ENCODE measurements at places on chromosomes 3 and 15. TPM values are rescaled to one million over a fixed set of nuclear protein-coding genes. Genes with fewer than 3 reads are reported as not detected.
A peak's percentile ranks its signal among the peaks of the same experiment; 100 is the strongest.

- DNase-seq: no peak
Measured at GRCh38 chr3:43102773-43103480, 3.0 kb downstream of the POMGNT2 start.

- DNase-seq: no peak
Measured at GRCh38 chr3:25462495-25462894, 34.4 kb downstream of the RARB start.

DNA sequence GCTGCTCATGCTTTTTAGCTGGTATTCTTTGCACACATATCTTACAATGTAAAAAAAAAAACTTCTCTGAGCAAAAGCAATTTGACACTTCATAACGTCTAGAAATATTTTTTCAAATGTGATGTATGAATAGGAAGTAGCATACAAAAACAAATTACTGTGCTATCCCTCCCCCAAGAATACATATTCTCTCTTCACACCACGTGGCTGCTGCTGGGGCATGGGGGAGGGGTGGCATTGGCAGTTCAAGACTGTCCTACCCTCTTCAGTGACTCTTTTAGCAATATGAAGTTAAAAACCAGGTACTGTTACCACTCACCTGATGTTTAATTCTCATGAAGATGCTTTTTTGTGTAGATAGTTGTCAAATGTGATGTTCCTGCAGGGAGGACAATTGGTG, 85.6 kb downstream of the UBE2E2 start:
- no peak for DNase-seq

DNA sequence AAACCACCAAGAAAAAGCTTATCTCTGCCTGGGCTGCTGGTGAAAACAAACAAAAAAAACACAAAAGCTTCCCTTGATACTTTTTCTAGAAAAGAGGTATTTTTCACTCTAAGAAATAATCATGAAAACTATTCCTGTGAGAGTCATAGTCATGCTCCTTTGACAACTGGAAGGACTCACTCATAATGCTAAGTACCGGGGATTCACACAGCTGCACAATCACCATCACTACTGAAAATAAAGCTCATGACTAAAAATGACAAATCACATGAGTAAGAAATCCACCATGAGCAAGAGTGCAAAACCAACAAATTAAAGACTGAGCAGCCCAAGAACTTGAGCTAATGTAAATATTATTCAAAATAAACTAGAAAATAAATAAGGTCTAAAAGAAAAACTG, 10.6 kb upstream of the POU1F1 start:
- no peak for DNase-seq

DNA sequence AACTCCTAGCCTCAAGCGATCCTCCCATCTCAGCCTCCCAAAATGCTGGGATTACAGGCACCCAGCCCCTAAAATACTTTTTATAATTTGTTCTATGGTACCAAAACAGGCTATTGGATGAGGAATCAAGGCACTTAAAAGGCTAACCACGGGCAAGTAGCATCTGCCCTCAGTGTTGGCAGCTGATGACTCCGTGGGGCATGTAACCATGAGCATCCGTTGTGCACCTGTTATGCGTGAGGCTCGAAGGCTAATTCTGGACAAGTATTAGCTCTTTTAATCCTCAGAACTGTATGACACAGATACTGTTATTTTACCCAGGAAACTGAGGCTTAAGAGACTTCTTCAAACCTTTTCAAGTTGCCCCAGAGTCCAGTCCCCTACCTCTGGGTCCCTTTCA, 10.2 kb downstream of the WDR73 start:
- DNase-seq: no peak

DNA sequence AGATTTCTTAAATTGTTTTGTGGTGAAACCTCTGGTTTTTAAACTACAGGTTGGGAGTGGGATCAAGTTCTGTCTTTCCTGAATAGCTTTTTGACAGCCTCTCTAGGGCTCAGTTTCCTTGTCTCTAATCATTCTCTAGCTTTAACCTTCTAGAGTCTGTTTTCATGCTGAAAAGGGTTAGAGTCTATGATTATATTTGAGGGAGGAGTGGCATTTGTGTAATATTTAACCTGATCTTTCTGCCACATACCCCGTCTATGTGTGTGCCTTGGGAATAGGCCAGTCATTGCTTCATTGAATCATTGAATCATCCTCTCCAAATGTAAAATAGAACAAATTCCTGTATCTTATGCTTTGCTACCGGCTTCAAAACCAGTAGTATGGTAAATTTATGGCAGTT, 204.9 kb downstream of the KLHL25 start:
- peak; percentile 43 for DNase-seq

GRCh38 chr3:113663761-113664160, 32.7 kb downstream of the USF3 start:
- DNase-seq: no peak

DNA sequence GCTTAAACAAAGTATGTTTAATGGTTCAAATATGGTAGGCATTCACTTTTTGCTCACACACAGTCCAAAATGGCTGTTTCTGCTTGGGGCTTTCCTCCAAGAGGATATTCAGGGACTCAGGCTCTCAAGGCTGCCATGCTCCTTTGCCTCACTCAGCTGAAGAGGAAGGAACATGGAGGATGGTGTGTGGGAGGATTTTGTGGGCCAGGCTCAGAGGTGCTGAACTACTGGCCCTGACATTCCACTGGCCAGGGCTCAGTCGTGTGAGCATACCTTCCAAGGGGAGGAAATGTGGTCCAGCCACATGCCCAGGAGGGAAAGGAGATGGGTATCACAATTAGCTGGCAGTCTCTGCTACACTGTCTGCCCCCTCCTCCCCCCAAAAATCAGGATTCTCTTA, 8.7 kb downstream of the PXYLP1 start:
- DNase-seq: no peak

DNA sequence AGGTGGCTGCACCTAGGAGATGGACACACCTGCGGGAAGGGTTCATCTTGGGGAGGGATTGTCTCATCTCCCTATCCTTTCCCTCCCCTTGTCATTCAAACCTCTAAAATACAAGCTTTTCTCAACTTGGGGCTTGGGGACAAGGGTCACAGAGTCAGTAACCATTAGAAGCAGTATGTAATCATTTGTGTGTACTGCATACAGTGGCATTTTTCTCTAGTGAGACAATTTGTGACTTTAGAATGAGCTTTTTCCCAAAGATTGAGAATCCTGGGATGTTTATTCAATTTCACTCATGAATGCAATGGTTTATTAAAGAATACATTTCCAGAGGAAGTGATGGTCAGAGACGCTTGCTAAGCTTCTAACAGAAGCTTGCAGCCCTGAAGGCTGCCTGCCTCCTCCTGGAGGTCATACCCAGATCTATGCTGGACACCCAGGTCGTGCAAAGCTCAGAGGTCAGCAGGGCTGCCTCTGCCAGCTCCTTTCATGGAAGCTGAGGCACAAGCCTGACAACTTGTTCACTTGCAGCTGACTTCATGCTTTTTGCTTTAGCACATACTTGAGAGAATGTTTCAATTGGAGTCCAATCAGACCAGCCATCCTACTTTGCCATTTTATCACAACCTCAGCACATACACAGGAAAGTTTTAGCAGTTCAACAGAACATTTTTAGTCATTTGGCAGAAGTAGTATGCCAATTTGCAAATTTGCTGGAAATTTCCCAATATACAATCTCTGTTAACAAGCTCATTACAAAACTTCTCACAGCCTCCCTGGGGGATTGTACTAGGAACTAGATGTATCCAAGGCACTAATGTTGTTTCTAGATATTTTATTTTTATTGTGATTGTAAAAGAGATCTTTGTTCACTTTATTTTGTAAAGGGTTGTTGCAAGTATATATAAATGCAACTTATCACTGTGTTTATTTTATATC, 25.6 kb upstream of the ALDH1L1 start:
- no peak for DNase-seq

- DNase-seq: no peak
Measured at GRCh38 chr3:68363796-68364195, 568.6 kb downstream of the TAFA4 start.

GRCh38 chr15:48458876-48459275, 127.6 kb downstream of the DUT start:
- DNase-seq: no peak

- peak; percentile 50 for DNase-seq
Measured at GRCh38 chr3:177574222-177574856, 377.1 kb upstream of the TBL1XR1 start.

- no peak for DNase-seq
Measured at GRCh38 chr3:120875989-120876388, 32.0 kb upstream of the STXBP5L start.

GRCh38 chr3:117191245-117191644, 481.7 kb downstream of the TUSC7 start:
- no peak for DNase-seq

- no peak for DNase-seq
Measured at GRCh38 chr15:58444658-58445332, 13.0 kb downstream of the LIPC start.

GRCh38 chr3:101185341-101185740, 135.0 kb downstream of the IMPG2 start:
- DNase-seq: no peak

The NR2E3 gene
- total RNA-seq: 0.83 TPM

The GOLGA6L6 gene
- not detected for total RNA-seq

The SEMA3G gene
- total RNA-seq: 0.12 TPM

The RPUSD3 gene
- total RNA-seq: 41.7 TPM

The DNAH12 gene
- total RNA-seq: 0.92 TPM

The SOX2 gene
- total RNA-seq: 0.39 TPM

The SYNPR gene
- 0.90 TPM for total RNA-seq
